ENCODE measurements at places on chromosomes 12 and 14. TPM values are rescaled to one million over a fixed set of nuclear protein-coding genes. Genes with fewer than 3 reads are reported as not detected.
A peak's percentile ranks its signal among the peaks of the same experiment; 100 is the strongest.

Gene TMEM63C
- total RNA-seq, result 2.1 TPM

DNA sequence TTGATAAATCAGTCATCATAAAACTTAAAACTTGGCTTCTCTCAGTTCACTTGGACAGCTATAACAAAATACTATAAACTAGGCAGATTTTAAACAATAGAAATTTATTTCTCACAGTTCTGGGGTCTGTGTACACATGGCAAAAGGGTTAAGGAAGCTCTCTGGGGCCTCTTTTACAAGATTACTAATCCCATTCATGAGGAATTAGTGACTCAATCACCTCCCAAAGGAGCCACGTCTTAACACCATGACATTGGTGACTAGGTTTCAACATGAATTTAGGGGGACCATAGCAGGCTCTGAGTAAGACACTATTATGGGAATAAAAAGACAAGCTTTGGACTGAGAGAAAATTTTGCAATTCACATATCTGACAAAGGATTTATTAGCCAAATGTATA, 436.5 kb downstream of the PDZRN4 start:
- DNase-seq, result no peak

DNA sequence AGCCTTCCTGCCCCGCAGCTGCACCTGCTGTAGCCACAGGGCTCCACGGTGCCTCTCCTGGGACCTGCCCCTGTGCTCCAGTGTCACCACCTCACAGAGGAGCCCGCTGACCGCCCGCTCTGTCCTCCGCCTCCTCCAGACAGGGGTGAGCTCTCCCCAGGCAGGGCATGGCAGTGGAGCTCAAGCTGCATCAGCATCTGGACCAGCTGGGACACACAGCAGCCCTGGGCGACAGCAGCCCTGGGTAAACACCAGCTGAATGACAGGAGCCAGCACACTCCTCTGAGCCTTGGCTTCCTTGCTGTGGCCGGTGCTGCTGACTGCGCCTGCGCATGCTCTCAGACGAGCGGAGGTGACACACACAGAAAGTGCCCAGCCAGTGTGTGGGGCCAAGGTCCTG, 22.0 kb downstream of the CHGA start:
- no peak for DNase-seq

- DNase-seq, result no peak
Observed at GRCh38 chr12:102874819-102875218, 42.2 kb downstream of the PAH start.

DNA sequence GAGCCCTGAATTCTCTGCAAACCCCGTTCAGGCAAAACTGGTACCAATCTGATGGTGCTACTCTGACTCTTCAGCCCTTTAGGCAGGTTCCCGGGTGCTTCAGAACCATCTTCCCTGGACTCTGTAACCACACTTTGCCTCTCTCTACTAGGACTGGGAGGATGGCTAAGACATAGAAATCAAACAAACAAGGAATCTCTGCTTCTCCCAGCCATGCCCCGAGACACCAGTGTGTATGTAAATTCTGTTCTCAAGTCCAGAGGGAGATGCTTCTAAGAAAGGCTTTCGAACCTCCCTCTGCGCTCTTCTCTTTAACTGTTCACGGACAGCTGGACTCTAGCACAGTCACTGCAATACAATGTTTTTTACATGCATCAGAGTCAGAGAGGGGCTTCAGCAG, 1.9 kb upstream of the KCNK10 start:
- DNase-seq, result peak; percentile 21

DNA sequence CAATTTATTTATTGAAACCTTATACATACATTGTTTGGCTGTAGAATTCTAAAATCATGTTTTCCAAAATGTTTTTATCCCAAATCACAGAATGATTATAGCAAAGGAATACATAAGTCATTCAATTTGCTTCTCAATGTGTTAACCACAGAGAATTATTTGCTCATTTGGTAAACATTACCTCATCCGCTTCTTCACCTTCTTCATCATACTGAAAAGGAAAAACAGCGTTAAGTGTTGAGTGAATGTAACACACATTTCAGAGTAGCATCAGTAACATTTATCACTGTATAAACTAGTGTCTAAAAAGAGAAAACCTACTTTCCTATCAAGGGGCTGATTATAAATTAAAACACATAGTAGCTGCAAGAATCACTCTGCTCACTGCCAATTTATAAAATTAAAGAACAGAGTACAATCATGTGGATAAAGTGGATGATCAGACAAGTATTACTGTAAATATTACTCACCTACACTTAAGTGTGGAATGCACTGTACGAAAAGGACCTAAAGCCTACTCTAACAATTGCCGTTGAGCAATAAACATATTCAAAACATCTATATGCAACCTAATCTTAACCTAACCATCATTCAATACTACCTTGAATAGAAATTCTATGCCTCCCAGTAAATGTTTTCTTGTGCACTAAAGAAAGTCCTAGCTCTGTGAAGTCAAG, 18.1 kb upstream of the PHLDA1 start:
- no peak for DNase-seq

Gene GPRC5D
- total RNA-seq, result not detected
